Stomach (tissue), 19 donors: ENCODE measurements at places on chromosomes 4 and X. TPM values are rescaled to one million over a fixed set of nuclear protein-coding genes. Genes with fewer than 3 reads are reported as not detected.
A peak's percentile ranks its signal among the peaks of the same experiment; 100 is the strongest.

DNA sequence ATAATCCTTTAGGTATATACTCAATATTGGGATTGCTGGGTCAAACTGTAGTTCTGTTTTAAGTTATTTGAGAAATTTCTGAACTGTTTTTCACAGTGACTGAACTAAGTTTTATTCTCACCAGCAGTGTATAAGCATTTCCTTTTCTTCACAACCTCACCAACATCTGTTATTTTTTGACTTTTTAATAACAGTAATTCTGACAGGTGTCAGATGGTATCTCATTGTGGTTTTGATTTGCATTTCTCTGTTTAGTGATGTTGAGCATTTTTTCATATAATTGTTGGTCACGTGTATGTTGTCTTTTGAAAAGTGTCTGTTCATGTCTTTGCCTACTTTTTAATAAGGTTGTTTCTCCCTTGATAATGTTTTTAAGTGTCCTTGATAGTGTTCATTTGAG is 112.6 kb downstream of the LINC00632 start:
- no peaks in the 10 kb centered on the region for H3K27me3 ChIP-seq
- H3K36me3 ChIP-seq = no peaks in the 10 kb centered on the region
- H3K27ac ChIP-seq = no peak overlapping the region
- H3K4me3 ChIP-seq = no peak overlapping the region
- H3K4me1 ChIP-seq = no peaks in the 10 kb centered on the region
- DNase-seq = no peak

PWWP3B gene
- 0.25 TPM for polyA plus RNA-seq

TRPC5OS gene
- not detected for polyA plus RNA-seq

- H3K4me1 ChIP-seq = no peaks in the 10 kb centered on the region
- H3K36me3 ChIP-seq = no peaks in the 10 kb centered on the region
- H3K27me3 ChIP-seq = no peaks in the 10 kb centered on the region
- no peak overlapping the region for H3K4me3 ChIP-seq
These were observed 16.8 kb downstream of the PNMA6E start for GRCh38 chrX:153384390-153384789.

DNA sequence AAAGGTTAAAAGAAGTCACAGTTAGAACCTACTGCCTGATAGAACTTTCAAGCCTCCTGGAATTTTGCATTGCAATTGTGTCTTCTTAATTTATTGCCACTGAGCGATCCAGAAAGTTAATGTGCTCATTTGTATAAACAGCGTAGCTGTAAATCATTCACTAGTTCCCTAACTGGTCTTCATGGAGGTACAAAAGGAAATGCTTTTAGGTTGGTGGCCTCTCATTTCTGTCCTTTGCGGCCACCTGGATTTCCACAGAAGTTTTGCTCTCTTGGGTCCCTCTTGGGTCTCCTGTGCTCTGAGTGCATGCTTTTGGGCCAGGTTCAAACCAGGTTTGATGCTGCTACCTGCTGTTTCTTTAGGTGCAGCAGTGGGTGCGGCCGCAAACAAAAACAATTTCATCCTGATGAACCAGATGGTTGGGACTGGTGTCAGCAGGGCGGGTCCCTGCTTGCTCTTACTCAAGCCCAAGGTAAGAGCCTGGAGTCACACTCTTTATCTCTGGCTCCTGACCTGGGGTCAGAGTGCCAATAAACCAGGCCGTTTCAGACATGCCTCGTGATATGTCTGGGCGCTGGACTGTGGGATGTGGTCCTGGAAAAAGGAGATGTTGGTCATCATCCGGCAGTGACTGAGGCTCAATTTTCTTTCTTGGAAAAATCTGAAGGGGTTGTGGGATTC is 270.1 kb downstream of the PTTG2 start:
- peak overlapping the region; percentile 81 for H3K27ac ChIP-seq
- H3K4me3 ChIP-seq = no peak overlapping the region
- DNase-seq = peak; percentile 83
- no peaks in the 10 kb centered on the region for H3K36me3 ChIP-seq

DNA sequence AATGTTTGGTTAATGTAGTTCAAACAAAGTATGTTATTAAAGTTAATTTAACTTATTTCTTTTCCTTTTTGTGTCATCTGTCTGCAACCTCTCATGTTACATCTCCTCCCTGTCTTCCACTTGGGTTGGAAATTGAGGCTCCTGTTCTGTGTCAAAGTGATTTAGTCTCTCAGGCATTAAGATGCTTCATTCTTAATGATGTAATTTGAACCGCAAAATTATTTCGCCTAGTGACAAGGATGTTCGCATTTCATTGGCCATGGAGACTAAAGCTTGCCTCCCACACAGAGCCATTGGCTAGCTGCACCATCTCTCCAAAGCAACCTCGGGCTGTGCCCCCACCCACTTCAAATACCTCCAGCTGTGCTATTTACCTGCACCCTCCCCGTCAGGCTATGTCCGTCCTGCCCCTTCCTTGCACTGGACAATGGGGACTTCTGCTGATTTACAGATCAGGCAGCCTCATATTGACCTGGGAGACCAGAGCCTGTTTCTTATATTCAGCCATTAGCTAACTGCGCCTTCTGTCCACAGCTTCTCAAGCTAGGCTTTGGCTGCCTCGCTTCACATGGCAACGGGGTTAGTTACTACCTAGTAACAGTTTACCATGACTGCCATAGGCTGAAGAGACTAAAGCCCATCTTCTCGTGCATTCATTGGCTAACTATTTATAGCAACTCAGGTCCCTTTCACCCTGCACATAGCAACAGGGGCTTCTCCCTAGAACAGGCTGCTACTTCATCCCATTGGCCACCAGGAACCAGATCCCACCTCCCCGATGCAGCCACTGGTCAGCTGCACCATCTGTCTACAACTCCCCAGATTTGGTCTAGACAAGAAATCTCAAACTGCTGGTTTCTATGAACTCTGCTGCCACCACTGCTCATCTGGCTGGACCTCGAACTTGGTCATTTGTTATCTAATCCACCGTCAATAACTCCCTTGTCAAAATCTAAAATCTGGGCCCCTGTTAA is 8.6 kb upstream of the ZNF157 start:
- peak overlapping the region; percentile 79 for H3K27ac ChIP-seq
- DNase-seq = peak; percentile 61
- H3K4me1 ChIP-seq = no peaks in the 10 kb centered on the region
- H3K27me3 ChIP-seq = no peaks in the 10 kb centered on the region

DNA sequence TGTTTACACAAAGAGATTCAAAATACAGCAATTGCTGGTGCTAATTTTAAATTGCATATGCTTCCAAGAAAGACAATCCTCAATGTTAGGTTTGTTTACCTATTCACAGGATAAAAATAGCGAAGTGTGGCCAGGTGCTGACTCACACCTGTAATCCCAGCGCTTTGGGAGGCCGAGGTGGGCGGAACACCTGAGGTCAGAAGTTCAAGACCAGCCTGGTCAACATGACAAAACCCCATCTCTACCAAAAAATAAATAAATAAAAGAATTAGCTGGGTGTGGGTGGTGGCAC is 77.7 kb downstream of the OPHN1 start:
- H3K27ac ChIP-seq = no peak overlapping the region
- H3K27me3 ChIP-seq = no peaks in the 10 kb centered on the region
- H3K4me1 ChIP-seq = no peaks in the 10 kb centered on the region
